ENCODE measurements at places on chromosomes 12 and 14.

- no peak for DNase-seq
Measured at GRCh38 chr14:80784820-80785219, 156.7 kb downstream of the CEP128 start.

DNA sequence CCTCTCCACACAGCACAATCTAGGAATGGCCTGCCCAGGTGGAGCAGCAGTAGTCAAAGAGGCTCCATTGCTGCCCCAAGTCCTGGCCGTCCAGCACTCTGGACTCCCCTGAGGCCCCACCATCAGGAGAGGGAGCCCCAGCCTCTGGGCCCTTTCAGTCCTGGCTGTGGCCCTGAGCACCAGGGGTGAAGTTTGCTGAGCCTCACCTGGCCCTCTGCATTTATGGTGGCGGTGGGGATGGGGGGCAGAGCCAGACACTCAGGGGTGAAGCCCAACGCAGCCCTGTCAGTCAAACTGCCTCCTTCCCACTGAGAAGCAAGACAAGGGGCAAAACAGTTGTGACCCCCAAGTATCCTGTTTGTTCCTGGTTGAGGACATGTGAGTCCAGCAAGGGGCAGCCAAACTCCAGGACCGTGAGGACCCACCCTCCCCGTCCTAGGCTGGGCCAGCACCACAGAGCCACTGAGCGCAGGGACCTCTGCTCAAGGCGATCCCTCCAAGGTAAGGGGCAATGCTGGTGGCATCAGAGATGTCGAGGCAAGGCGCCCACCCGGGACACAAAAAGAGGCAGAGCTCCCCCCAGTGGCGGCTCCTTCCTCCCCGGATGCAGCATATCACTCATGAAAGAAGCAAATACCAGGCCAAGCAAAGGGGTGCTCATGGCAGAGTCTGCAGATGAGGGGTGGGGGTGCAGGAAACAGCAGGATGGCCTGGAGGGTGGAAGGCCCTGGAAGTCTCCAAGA, 4.8 kb upstream of the AMN start:
- no peak for DNase-seq

GRCh38 chr14:39006721-39007410, 96.2 kb downstream of the SEC23A start:
- DNase-seq, result no peak

- no peak for DNase-seq
Measured at GRCh38 chr12:60231303-60231702, 635.5 kb downstream of the SLC16A7 start.

- no peak for DNase-seq
Measured at GRCh38 chr14:25110106-25110505, 60.2 kb upstream of the STXBP6 start.

GRCh38 chr12:65922077-65922476, 97.8 kb downstream of the HMGA2 start:
- no peak for DNase-seq

DNA sequence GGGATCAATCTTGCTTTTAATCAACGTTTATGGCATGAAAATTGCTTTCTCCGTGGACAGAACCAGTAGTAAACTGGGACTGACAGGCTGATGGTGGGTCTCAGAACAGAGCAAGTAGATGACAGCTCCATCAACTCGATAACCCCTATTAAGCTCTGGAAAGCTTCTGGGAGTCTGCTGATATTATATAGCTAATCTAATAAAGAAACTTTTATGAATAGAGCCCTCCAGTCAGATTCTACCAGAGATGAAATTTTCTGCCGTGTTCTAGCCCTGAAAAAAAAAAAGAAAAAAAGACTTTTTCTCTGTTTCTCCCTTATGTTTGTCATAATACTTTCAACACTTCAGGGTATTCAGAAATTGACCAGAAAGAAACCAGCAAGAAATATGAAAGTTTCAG, 171.6 kb downstream of the APAF1 start:
- no peak for DNase-seq

Data from GM19239 (cell line).